T-helper 2 cell (primary cell): ENCODE measurements at places on chromosomes 12 and 14.

GRCh38 chr12:26918321-26919215 lies 19.2 kb downstream of the INTS13 start:
- no peak for DNase-seq

DNA sequence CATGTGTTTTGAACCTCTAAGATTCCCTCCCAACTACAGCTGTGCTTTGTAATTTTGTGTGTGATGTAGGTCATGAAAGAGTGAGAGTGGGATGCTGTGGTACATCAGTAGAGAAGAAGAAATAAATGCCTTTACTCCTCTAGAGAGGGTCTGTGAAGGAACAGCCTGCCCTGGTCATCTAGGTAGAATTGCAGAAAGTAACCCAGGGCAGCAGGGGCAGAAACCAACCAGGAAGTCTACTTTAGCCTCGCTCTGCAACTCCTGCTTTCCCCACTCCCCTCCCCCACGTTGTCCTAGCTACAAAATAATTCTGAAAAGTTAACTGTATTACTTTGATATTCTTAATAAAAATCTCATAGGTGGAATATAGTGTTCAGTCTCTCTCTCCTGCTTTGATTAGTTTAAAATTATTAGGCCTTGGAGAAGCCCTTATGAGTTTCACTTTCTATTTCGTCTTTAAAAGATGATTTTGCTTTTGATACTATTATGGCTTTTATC lies 7.5 kb downstream of the TBK1 start:
- peak; percentile 35 for DNase-seq

DNA sequence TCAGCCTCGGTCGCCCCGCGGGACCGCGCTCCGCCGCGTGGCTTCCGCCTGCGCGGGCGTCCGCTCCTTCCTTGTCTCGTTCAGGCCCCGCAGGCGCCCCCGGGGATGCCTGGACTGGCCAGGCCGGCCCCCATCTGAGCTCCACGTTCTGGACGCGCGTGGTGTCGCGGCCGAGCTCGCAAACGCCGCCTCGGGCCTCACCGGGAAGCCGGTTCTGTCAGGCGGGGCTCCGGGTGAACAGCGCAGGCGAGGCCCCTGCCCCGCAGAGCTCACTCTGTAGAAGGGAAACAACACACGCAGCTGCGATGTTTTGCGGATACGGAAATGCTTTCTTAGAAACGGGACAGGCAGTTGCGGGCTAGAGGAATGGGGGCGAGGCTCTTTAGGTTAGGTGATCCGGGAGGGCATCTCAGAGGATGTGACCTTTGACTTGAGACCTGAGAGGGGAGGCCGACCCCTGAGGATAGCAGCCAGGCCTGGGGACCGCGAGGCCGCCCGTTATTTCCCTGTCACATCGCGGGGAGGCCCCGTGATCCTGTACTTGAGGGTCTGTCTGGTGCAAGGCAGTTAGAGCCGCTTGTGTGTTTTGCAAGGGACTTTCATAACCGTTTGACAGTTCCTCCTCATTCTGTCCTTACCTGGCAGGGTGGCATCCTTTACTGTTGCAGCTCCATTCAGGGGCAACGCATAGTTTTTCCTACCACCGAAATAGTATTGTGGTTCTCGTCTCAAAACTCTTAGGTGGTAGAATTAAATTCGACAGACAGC lies 584 bp downstream of the VRK1 start:
- DNase-seq: peak; percentile 78

GRCh38 chr14:68459480-68460136 lies 333.3 kb downstream of the ZFP36L1 start:
- no peak for DNase-seq

- DNase-seq: no peak
Measured at GRCh38 chr12:11707535-11707934, 58.1 kb downstream of the ETV6 start.

DNA sequence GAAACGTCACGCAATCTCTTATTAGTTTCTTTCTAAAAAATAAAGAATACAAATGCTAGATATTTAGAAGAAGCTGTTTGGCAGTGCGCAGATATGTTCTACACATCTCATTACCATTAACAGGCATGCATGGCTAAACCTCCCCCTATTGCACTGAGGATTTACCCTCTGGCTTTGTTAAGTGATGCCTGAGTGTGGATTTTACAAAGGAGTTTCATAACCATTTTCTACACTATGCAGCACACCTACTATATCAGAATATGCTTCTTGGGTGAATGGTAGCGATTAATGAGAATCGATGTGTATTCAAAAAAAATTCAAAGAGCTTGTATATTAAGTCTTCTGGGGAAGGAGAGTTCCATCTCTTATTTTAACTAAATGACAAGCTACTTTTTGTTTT lies 1.1 kb upstream of the RMST start:
- DNase-seq: no peak

DNA sequence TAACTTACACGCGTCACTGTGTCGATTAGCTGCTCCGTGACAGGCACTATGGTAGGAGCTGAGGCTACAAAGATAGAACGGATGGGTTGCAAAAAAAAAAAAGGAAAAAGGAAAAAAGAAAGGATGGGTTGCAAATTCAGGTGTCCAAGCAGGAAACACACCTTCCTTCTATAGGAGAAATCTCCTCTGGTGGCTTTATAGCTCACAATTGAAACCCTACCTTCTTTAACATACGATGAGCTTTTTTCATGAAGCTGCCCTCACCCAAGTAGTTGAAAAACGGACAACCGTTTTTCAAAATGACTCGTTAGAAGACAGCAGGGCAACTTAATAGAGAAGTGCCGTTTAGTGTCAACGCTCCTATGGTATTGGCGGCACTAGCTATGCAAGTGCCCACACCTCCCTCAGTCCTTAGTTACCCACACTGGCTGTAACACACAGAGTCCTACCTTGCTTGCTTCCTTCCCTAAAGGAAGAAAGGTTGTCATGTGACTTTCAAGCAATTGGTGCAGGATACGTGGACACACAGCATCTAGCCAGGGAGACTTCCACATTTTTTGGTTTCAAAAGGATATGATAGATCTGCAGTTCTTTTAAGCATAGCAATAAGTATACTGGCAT lies 682 bp upstream of the TRIP11 start:
- no peak for DNase-seq

DNA sequence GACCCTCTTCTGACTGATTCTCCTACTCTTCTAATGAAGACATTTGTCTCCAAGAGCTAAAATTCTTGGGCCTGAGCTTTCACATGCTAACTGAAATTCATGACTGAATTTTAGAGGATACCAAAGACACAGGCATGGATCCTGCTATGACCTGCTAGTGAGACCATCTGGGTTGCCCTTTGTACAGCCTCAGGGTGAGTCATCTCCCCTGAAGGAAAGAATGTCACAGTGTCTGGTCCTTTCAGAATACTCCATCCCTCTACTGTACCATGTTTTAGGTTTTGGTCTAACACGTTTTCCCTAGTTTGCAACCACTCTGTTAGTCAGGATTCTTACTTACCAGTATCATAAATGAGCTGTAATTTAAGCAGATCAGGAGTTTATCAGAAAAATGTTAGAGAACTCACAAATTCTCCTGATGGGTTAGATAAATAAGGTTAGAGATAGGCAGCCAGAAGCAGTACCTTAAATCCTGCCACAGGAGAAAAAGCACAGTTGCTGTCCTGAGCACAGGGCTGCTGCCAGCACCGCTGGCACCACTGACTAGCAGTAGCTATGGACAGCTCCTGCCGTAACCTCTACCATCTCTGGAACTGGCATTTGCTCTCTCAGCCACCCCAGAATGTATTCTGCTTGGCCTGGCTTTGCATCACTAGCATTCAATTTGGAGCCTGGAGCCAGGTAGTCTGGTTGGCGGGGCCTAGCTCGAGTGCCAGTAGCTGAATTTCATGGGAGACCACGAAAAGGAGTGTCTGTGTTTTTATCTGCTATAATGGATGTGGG lies 127.6 kb downstream of the ANO6 start:
- no peak for DNase-seq

DNA sequence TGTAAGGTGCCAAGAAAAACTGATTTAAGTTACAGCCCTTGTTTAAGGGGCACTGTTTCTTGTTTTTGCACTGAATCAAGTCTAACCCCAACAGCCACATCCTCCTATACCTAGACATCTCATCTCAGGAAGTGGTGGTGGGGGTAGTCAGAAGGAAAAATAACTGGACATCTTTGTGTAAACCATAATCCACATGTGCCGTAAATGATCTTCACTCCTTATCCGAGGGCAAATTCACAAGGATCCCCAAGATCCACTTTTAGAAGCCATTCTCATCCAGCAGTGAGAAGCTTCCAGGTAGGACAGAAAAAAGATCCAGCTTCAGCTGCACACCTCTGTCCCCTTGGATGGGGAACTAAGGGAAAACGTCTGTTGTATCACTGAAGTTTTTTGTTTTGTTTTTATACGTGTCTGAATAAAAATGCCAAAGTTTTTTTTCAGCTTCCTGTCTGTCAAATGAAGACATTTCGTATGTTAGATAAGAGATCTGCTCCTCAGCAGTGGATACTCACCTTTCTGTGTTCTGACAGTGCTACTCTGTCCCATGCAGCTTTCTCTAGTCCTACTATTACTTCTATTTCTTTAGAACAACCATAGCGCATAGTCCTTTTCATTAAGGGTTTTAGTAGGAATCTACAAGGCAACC lies 1.2 kb upstream of the PA2G4 start:
- DNase-seq: peak; percentile 91

DNA sequence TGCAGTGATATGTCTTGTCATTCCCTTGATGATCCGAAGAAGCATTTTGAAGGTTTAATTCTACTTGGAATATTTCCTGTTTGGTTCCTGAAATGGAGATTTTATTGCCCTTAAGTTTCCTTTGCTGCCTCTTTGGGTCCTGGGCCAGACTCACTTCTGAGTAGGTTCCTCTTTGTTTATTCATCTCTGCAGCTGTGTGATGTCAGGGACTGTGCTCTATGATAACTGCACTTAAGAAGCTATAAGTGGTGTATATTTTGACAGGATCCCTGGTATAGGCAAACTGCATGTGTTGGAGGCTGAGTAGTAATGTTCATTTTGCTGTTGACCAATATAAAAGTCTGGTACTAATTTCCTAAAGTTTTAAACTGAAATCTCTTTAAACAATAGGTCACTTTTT lies at the start of gene KLRC4:
KLRC4 (minus strand) TSS at position 366 of the 400 bp plus-strand sequence; CDS start at position 184, 182 bp downstream.
- no peak for DNase-seq

DNA sequence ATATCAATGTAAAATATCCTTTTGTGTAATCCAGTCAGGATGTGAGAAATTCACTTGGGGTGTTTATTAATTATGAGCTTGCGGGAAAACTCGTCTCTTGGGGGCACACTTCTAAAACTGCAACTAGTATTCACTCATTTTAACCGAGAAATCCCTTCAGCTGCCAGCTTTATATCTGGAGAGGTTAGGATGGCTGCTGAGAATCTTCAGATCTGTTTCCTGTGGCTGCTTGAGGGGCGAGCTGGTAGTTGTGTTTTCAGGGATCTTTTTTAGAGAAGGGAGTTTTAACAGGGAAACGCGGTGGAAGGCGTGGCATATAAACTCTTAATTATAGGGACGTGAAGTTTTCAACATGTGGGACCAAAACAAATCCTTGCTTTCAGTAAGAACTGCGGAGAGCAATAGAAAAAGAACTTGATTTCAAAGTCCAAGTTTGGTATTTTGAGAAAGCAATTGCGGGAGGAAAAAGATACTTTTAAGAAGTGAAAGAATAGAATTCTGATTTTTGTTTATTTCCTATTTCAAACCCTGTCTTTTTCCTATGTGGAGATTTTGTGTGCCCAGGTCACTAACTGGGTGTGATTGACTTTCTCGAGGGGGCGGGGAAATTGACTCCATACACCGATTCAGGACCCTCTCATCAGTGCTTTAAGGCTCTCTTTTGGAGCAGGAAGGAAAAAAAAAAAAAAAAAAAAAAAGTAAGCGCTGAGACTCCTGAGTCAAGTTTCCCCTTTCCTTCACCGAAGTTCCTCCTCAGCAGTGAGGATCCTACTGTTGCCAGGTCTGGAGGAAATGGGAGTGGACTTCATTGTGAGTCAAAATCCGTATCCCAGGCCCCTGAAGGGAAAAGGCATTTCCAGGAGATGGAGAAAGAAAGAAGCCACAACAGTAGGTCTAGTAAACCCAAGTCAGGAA lies 1.1 kb downstream of the PPFIBP1 start:
- DNase-seq: no peak

DNA sequence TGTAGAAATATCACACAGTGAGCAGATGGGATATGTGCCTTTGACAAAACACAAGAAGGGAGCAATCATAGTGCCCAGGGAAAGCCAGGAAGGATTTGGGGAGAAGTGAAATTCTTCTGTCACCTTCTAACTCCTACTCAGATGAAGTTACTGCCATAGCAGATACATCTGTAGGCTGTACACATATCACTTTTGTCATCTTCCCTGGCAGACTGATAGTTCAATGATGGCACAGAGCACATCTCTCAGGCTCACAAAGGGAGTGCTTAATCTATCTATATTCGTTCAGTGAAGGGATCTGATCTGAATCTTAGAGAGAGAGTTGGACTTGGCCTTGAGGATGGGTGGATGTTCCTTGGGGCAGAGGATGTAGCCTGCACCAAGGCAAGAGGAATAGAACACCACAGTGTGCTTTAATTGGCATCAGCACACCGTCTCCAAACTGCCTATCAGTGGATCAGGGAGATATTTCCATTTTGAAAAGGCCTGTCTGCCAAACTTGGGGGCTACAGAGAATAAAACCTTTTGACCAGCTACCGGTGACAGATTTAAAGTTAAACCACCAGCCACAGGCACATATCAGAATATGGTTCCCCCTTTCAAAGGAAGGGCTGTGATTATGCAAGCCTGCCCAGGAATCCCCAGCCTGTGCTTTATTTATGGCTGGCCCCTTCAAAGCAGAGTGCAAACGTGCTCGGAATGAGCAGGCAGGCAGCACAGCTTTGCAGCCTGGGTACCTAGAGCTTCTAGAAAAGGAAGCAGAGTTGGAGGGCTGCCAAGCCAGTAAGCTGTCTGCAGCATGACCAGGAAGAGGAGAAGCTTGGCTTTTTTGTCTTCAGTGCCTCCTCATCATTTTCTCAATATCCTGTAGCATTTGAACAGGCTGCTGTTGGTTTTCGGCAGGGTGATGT lies 165.5 kb upstream of the DYRK2 start:
- DNase-seq: no peak

- DNase-seq: peak; percentile 65
Measured at GRCh38 chr14:77124345-77125280, 17.0 kb downstream of the ZDHHC22 start.

- DNase-seq: no peak
Measured at GRCh38 chr12:115752913-115753726, 524.4 kb downstream of the MED13L start.

DNA sequence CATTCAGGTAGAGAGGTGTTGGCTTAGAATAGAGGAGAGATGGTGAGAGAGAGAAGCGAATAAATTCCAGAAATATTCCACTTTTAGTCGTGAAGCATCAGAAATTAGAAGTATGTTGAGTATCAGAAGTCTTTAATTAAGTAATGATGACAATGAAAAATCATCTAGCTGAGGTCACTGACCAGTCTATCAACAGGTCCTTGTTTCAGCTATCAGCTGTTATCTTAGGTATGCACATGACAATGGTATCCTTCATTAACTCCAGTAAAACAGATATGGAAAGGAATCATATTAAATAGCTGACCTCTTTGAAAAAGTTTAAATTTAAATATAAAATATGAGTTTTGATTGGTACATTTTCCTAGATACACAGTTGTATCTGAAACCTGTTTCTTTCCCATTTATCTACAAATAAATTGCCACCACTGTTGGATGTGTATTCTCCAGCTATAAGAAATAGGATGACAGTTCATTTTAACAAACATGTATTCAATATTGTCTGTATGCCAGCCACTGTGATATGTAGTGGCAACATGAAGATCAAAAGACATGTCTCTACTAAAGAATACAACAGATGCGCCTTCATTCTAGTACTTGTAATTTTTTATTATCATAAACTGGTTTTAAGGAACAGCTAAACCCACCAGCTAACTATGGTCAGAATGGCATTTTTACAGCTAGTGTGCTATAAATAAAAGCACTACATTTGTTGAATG lies 424.2 kb upstream of the DCN start:
- DNase-seq: no peak

- DNase-seq: no peak
Measured at GRCh38 chr12:2619136-2619535, 175.6 kb upstream of the FKBP4 start.
